ENCODE measurements at places on chromosomes 1 and 21. TPM values are rescaled to one million over a fixed set of nuclear protein-coding genes. Genes with fewer than 3 reads are reported as not detected.

- peaks cover 45% of the 10 kb centered on the region for H3K36me3 ChIP-seq
- DNase-seq, result no peak
- H3K4me1 ChIP-seq, result peaks cover 50% of the 10 kb centered on the region
Measured at GRCh38 chr1:32816676-32817158, 441 bp downstream of the YARS1 start.

DNA sequence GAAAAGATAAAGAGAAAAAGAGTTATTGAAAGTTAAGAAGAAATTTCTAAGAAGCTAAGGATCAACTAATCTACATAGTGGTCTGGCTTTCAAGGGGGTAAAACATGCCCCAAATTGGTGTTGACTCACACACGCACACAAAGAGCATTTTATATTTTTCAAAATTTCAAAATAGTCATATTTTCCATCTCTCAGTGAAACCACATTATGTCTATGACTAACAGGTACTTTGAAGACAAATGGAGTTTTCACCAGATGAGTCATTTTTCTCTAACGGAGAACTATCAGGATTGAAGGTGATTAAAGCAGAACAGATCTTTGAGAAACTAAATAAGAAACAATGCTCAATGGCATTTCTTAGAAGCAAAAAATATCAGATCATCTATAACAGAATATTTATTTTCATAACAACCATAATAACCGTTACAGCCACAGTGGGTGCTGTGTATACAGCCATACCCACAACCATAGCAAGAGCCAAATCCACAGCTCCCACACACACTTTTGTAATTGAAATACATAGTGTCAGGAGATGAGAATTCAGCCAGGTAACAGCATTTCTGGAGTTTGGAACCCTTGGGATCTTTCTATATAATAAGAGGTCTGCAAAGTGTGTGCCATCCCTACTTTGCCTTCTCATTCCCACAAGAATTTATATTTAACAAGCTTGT lies at the start of gene KRTAP21-3:
KRTAP21-3 (minus strand) TSS at position 539 of the 671 bp plus-strand sequence; CDS start at position 521, 18 bp downstream.
- peaks cover 30% of the 10 kb centered on the region for H3K4me1 ChIP-seq
- peaks cover 4% of the 10 kb centered on the region for H3K36me3 ChIP-seq
- peaks cover 9% of the 10 kb centered on the region for H3K27me3 ChIP-seq
- peak within 1 kb of the TSS; percentile 26 for H3K4me3 ChIP-seq
- peak; percentile 15 for DNase-seq
- peak within 1 kb of the TSS; percentile 91 for H3K27ac ChIP-seq

GRCh38 chr1:96472471-96472870 lies 249.1 kb upstream of the PTBP2 start:
- no peaks in the 10 kb centered on the region for H3K27me3 ChIP-seq
- no peaks in the 10 kb centered on the region for H3K4me1 ChIP-seq
- H3K36me3 ChIP-seq, result no peaks in the 10 kb centered on the region
- no peak overlapping the region for H3K4me3 ChIP-seq
- no peak overlapping the region for H3K27ac ChIP-seq
- DNase-seq, result no peak

- H3K4me3 ChIP-seq, result peak overlapping the region; percentile 7
- H3K4me1 ChIP-seq, result peaks cover 5% of the 10 kb centered on the region
- H3K27ac ChIP-seq, result no peak overlapping the region
Measured at GRCh38 chr1:27811741-27812500, 18.7 kb upstream of the PPP1R8 start.

DNA sequence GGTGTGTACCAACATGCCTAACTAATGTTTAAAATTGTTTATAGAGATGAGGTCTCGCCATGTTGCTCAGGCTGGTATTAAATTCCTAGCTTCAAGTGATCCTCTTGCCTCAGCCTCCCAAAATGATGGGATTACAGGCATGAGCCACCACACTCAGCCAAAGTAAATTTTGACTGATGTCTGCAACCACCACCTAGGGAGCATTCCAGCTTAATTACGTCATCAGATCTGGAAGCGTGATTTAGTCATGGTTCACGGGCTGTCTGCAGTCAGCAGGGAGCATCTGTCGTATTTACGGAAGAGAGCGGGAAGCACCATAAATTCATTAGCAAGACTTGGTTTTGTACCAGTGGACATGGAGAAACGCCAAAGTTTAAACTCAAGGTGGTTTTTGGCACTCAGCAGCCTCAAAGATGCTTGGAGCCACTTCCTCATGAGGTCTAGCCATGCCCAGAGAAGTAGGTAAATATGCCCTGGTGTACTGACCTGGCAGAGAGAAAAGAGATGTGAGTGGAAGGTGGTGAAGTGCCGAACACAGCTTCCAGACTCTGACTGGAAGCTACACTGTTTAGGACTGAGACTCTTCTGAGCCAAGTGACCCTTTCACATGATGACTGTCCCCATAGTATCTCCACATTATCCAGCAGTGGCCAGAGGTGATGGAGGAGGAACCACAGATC lies 60.8 kb upstream of the SLC35F3 start:
- H3K27me3 ChIP-seq, result no peaks in the 10 kb centered on the region
- peaks cover 1% of the 10 kb centered on the region for H3K36me3 ChIP-seq
- no peak overlapping the region for H3K27ac ChIP-seq
- H3K4me1 ChIP-seq, result no peaks in the 10 kb centered on the region
- no peak for DNase-seq
- no peak overlapping the region for H3K4me3 ChIP-seq

DNA sequence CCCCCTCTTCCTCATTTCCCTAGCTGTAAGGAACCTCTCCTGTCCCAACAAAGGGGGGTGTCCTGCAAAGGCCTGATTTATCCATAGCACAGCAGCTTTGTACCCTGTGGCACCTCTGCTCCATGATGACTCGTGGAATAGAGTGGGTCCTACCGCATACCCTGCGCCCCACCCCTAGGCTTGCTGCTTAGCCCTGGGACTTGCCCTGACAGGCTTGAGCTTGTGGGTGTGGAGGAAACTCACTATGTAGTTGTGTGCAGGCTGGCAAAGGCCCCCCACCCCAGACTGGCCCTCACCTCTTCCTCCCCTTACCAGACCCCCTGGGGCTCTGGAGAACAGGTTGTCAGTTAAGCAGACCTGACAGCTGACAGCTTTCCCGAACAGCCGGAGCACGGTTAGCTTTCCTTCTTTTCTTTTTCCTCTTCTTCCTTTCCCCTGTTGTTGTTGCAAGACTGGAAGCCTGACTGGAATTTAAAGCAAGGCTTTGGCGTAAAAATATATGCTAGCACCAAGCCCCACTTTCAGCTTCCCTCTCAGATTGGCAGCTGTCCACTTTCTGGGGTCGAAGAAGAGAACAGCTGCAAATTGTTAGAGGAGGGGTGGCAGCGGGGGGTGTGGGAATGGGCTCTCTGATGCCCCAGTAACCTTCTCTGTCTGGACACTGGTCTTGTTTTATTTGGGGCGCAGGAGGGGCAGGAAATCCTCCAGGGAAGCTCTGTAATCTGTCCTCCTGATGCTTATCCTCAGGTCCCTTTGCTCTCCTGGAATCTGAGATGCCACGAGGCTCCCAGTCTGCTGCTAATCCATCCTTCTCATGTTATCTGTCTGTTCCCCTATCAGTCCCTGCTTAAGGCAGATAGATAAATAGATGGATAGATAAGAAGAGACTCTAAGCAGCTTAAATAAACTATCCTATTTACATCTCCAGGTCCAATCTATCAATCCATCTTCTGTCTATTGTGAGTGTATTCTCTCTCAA lies 134.6 kb downstream of the BRINP2 start:
- peaks cover 11% of the 10 kb centered on the region for H3K27me3 ChIP-seq
- DNase-seq, result no peak
- H3K27ac ChIP-seq, result no peak overlapping the region
- H3K4me3 ChIP-seq, result no peak overlapping the region
- H3K4me1 ChIP-seq, result no peaks in the 10 kb centered on the region
- no peaks in the 10 kb centered on the region for H3K36me3 ChIP-seq

DNA sequence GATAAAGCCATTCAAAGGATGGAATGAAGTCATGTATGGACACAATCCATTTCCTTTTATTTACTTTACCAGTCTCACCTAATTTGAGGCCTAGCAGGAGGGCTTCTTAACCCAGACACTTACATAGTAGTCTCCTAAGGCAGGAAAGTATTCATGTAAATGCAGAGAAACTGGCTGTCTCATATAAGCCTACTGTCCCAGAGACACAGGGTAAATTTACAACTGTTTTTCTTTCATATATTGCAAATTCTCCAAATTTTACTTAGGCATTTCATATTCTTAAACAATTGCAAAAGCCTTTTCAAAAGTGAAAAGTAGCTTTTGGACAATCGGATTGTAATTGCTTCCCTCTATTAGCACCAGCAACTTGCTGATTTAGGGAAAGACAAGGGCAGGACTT lies 29.9 kb downstream of the SPAG17 start:
- no peaks in the 10 kb centered on the region for H3K27me3 ChIP-seq
- no peak for DNase-seq
- no peak overlapping the region for H3K27ac ChIP-seq
- H3K36me3 ChIP-seq, result no peaks in the 10 kb centered on the region

The PTCH2 gene
- total RNA-seq, result 1.8 TPM

The LRRC71 gene
- total RNA-seq, result not detected

GRCh38 chr21:22115746-22116145 lies 1117.5 kb downstream of the NCAM2 start:
- no peak for DNase-seq
- H3K4me3 ChIP-seq, result no peak overlapping the region
- H3K27me3 ChIP-seq, result no peaks in the 10 kb centered on the region
- no peak overlapping the region for H3K27ac ChIP-seq
- no peaks in the 10 kb centered on the region for H3K4me1 ChIP-seq
- no peaks in the 10 kb centered on the region for H3K36me3 ChIP-seq

GRCh38 chr1:103917795-103918194 lies 168.1 kb downstream of the AMY1C start:
- H3K27ac ChIP-seq, result no peak overlapping the region
- H3K36me3 ChIP-seq, result no peaks in the 10 kb centered on the region
- no peak overlapping the region for H3K4me3 ChIP-seq
- H3K4me1 ChIP-seq, result no peaks in the 10 kb centered on the region

- peaks cover 30% of the 10 kb centered on the region for H3K27me3 ChIP-seq
- no peaks in the 10 kb centered on the region for H3K36me3 ChIP-seq
- DNase-seq, result no peak
- no peaks in the 10 kb centered on the region for H3K4me1 ChIP-seq
Measured at GRCh38 chr1:234297668-234298067, 75.6 kb upstream of the COA6 start.

The CGN gene
- total RNA-seq, result 1.9 TPM

GRCh38 chr1:51535006-51535592 lies 16.0 kb upstream of the EPS15 start:
- peaks cover 9% of the 10 kb centered on the region for H3K4me1 ChIP-seq
- H3K27me3 ChIP-seq, result no peaks in the 10 kb centered on the region
- peak; percentile 16 for DNase-seq
- no peaks in the 10 kb centered on the region for H3K36me3 ChIP-seq

The SYF2 gene
- 64.8 TPM for total RNA-seq

- no peaks in the 10 kb centered on the region for H3K36me3 ChIP-seq
- H3K4me1 ChIP-seq, result no peaks in the 10 kb centered on the region
- no peak for DNase-seq
- no peak overlapping the region for H3K4me3 ChIP-seq
- no peaks in the 10 kb centered on the region for H3K27me3 ChIP-seq
Measured at GRCh38 chr1:59179673-59180072, 117.2 kb upstream of the FGGY start.

Data from activated T-cell treated with anti-CD3 and anti-CD28 coated beads, Interleukin-2, amount 50 U/mL, for 72 hours (primary cell).